ENCODE measurements at places on chromosomes 7 and 10.

DNA sequence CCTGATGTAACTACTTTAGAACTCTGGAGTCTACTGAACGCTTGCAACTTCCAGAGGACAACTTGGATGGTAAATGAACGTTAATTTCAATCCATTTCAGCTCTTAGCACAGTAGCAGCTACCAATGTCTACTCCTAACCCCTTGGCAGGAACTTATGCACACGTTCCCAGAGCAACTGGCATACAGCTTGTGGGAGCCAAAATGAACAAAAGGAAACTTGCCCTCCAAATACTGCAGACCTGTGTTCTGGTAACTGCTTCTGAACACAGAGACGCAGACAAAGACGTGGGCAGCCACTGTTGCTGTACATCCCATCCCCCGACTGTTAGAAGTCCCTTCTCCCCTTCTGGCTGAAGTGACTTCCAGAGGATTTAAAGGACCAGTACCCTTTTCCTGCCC is 61.3 kb downstream of the XPNPEP1 start:
- no peak for DNase-seq

- no peak for DNase-seq
These were observed 440 bp downstream of the CTNNA3 start for GRCh38 chr10:67695555-67695954.

DNA sequence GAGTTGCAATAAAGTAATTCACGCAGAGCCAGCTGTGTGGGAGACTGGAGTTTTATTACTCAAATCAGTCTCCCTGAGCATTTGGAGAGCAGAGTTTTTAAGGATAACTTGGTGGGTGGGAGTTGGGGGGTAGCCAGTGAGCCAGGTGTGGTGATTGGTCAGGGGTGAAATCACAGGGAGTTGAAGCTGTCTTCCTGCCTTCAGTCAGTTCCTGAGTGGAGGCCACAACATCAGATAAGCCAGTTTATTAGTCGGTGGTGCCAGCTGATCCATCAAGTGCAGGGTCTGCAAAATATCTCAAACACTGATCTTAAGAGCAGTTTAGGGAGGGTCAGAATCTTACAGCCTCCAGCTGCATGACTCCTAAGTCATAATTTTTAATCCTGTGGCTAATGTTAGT is 3.3 kb upstream of the CYP51A1 start:
- DNase-seq: no peak

DNA sequence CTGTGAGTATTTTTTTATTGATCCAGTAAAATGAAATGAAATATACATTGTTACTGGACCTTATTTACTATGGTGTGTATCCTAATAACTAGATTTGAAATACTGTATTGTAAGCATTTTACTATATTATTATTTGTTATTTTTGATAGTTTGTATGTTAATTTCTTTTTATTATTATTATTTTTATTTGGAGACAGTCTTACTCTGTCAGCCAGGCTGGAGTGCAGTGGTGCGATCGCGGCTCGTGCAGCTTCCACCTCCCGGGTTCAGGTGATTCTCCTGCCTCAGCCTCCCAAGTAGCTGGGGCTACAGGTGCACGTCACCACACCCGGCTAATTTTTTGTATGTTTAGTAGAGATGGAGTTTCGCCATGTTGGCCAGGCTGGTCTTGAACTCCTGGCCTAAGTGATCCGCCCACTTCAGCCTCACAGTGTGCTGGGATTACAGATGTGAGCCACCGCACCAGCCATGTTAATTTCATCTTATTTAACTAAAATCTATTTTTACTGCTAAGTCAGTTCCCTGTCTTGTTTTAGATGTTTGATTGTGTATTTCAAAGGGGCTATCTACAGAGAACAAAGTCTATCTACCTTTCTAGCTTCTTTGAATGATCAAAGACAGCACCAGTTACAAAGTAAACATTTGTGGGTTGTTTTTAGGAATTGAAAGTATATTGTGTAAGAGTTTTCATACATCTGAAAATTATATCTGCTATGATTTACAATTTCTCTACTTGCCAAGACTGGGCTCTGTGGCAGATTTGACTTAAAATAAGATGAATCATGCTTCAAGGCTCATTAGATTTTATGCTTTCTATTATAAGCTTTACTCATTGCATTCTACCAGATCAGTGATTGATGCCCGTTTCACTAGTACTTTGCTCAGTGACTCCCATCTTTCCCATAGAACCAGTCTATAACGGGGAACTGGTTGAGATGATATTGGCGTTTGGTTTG is 41.6 kb downstream of the CDC123 start:
- DNase-seq: no peak

GRCh38 chr7:46360811-46361210 is 439.7 kb upstream of the IGFBP3 start:
- no peak for DNase-seq

GRCh38 chr10:34996843-34997242 is 93.3 kb downstream of the CUL2 start:
- DNase-seq: no peak

GRCh38 chr7:142535123-142535779 is 214.0 kb upstream of the PRSS1 start:
- DNase-seq: peak; percentile 50

GRCh38 chr7:151351027-151351426 is 9.4 kb downstream of the NUB1 start:
- DNase-seq: no peak

DNA sequence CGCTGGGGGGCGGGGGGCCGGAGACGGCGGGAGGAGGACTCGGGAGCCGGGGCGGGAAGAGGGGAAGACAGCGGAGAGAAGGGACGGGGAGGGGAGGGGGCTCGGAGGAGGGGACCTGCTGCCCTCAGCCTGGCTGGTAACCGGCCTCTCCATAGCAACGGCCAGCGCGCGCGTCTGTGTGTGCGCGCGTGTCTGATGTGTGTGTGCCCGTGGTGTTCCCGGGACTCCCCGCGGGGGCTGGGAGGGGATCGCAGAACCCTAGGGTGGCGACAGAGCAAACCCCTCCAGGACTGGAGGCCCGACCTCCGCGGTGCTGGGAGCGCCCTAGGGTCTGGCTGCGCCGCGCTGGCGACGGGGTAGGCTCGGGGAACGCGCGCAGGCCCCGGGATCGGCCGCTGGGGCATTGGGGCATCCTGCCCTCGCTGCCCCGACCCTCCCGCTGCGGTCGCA is 356.3 kb downstream of the DNAJB6 start:
- no peak for DNase-seq

- no peak for DNase-seq
These were observed 173.4 kb downstream of the SORCS1 start for GRCh38 chr10:106991091-106991490.

DNA sequence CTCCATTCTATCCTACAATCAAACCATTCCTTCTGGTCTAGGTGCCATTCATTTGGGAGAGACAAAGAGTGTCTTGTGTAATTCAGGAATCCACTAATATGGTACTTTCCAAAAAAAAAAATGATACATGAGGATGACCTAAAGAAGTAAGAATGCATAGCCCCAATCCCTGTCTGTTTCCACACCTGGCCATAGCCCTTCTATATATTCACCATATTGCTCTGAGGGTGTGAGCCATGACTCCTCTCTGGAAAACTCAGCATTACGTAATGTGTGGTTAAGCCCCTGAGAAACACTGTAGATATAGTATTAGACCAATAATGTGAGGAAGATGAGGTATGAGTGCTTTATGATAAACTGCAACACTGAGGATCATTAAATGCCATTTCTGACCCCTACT is 592.7 kb downstream of the INHBA start:
- no peak for DNase-seq

GRCh38 chr7:133542209-133542780 is 289.4 kb downstream of the EXOC4 start:
- no peak for DNase-seq

DNA sequence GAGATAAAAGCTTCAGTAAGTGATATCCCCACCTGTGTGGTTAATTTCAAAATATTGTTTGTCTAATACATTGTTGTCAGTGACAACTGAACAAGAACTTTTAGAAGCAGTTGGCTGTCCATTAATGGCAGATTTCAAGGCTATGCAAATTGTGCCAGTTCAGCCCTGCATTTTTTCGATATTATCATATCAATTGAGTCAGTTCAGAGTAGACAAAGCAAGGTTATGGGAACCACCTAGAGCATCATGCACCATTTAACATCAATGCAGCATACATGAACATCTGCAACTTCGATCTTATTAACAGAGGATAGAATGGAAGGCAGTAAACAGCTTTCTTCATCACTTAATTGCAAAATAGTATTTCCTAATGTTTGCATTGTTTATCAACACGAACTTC is 180.7 kb upstream of the KAT6B start:
- no peak for DNase-seq

DNA sequence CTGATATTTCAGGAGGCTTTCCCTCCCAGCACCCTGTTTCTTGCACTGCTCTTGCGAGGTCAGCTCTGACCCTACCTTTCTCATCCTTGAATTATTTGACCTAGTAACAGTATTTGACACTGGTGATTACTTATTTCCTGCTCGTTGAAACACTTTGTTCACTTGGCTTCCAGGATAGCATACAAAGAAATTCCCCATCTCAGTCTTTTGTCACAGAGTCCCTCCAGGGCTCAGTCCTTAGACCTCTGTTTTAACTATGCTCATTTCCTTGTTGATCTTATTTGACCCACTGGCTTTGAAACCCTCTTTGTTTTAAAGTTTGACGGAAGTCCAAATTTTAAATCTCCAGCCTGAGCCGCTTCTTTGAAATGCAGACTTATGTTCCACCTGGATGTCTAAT is 29.9 kb downstream of the BMPR1A start:
- no peak for DNase-seq

- DNase-seq: no peak
These were observed 97.7 kb upstream of the CDK6 start for GRCh38 chr7:92934096-92934495.

GRCh38 chr7:46680147-46680546 is 759.1 kb upstream of the IGFBP3 start:
- DNase-seq: peak; percentile 64

- no peak for DNase-seq
These were observed 459.2 kb upstream of the LRRTM3 start for GRCh38 chr10:66466622-66467021.

- no peak for DNase-seq
These were observed 162.3 kb downstream of the CCDC3 start for GRCh38 chr10:12838995-12839927.

DNA sequence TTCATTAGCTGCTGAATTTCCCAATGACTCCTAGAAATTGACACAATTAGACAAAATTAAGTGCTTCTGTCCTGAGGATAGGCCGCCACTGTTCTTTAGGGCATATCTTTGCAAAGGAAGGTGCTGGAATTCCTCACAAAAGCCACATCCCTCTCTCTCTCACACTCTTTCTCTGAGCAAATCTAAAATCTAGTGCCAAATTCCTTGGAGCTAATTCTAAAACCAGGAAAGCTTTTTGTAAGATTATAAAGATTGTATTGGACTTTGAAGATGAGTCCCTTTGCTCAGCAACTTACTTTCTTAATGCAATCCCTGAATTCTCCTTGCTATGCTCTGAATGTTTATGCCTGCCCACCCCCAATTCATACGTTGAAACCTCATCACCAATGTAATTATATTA is 288.9 kb downstream of the KCNMA1 start:
- no peak for DNase-seq

- DNase-seq: no peak
These were observed 25.4 kb downstream of the KNDC1 start for GRCh38 chr10:133185421-133185820.

- no peak for DNase-seq
These were observed 377.0 kb downstream of the IPMK start for GRCh38 chr10:57890691-57891090.

GRCh38 chr7:159177284-159177953 is 32.8 kb upstream of the VIPR2 start:
- no peak for DNase-seq

- DNase-seq: peak; percentile 8
These were observed 63.8 kb downstream of the GRB10 start for GRCh38 chr7:50718876-50719275.

DNA sequence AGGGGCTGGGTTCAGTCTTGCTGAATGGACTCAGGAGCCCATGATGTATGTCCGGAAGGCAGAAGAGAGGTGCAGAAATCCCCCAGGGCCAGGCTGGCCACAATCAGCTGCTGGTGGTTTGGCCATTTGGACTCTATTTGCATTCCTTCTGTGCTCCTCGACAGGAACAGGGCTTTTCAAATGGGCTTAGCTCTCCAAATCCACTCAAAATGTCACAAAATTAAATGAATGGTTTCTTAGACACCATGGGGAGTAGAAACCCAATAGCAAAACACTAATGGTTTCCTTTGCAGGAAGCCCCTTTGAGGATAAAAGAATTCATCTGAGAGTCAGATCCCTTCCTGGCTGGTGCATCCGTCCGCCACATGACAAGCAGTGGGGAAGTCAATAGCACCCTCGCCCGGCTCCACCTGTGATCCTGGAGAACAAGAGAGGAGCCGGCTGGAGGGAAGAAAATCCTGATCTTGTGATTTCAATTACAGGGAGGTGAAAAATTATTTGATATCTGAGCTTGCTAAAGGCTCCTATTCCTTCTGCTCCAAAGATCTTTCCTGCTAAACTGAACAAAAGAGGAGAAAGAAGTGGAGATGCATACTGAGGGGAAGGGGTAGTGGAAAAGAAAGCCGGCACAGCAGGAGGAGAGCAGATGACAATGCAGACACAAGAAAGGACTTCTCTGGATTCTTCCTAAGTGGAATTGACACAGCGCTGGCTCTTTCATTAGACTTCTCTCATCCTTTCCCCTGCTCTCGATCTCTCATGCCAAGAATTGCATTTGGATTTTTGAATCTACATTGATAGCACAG is 190.7 kb downstream of the C7orf25 start:
- DNase-seq: no peak

DNA sequence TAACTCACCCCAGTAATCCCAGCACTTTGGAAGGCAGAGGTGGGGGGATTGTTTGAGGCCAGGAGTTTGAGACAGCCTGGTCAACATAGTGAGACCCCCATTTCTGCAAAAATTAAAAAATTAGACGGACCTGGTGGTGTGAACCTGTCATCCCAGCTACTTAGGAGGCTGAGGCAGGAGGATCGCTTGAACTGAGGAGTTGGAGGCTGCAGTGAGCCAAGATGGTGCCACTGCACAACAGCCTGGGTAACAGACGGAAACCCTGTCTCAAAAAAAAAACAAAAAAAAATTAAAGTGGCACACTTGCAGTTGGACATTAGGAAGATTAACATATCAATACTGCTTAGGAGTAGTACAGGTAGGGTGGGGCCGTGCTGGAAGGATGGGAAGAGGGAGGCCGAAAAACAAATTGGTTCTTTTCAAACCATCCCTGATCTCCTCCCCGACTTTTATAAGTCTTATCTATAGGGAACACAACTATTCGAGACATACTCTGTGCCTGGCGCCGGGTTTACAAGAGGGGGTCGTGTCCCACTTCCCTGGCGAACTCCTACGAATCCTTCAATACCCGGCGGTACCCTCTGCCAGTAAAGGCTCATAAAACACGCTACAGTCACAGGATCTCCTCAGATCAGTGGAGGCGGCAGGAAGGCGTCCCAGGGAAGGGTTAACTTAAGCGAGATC is 628 bp downstream of the TAF6 start:
- DNase-seq: no peak

- no peak for DNase-seq
These were observed 608.9 kb downstream of the SORCS1 start for GRCh38 chr10:106555599-106555998.

GRCh38 chr10:79123547-79123963 is 54.8 kb downstream of the ZMIZ1 start:
- DNase-seq: no peak

All from SHP77 (cell line).